ENCODE measurements at places on chromosomes 5 and 9. TPM values are rescaled to one million over a fixed set of nuclear protein-coding genes. Genes with fewer than 3 reads are reported as not detected.

GABRA1 gene
- polyA plus RNA-seq: not detected

ACOT12 gene
- polyA plus RNA-seq: 2.2 TPM

BARX1 gene
- not detected for polyA plus RNA-seq

ANKDD1B gene
- 2.3 TPM for polyA plus RNA-seq

MARCHF11 gene
- 0.47 TPM for polyA plus RNA-seq

GCNT4 gene
- polyA plus RNA-seq: 2.6 TPM

ABO gene
- 25.0 TPM for polyA plus RNA-seq

ANKHD1 gene
- polyA plus RNA-seq: 26.4 TPM

KIF27 gene
- 1.5 TPM for polyA plus RNA-seq

NME5 gene
- polyA plus RNA-seq: 30.2 TPM

ZDHHC21 gene
- polyA plus RNA-seq: 4.0 TPM

PCDHB5 gene
- 2.1 TPM for polyA plus RNA-seq

HRH2 gene
- polyA plus RNA-seq: 1.9 TPM

NPR3 gene
- 33.7 TPM for polyA plus RNA-seq

All from kidney (tissue), 22 donors.